ENCODE measurements at places on chromosomes 12 and 14. TPM values are rescaled to one million over a fixed set of nuclear protein-coding genes. Genes with fewer than 3 reads are reported as not detected.
A peak's percentile ranks its signal among the peaks of the same experiment; 100 is the strongest.

- no peak for DNase-seq
- no peaks in the 10 kb centered on the region for H3K4me1 ChIP-seq
Observed at GRCh38 chr12:25146686-25147085, 48.3 kb downstream of the DNAI7 start.

DNA sequence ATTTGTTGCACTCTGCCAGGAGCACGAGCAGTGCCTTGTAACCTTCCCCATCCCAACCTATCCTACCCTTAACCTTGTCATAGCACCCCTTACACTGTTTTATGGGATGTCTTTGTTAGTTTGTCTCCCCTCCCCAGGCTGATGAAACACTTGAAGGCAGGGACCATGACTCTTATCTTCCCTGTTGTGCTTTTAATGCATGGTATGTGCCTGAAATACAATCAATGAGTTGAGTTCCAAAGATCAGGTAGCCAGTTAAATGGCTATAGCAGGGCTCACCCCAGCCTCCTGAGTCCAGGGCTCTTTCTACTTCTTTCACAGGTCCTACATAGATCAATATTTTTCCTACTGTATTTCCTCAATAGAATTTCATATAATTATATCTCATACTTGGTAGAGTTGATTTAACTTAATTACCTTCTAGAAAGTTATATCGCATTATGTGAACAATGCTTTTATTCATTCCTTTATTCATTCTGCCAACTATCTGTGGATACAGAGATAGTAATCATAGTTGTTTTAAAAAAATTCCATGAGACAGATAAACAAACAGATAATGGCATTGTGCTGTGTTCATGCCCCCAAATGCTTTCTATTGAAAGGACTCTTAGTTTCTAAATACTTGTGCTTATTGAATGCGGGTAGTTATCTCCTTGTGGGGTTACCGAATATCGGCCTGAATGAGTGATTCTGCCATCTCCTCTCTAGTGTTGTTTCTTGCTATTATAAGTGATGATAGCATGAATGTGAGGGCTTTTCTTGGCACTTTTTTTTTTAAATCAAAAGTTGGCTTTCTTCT, 347.4 kb downstream of the NPAS3 start:
- no peak for DNase-seq
- H3K27me3 ChIP-seq = no peaks in the 10 kb centered on the region
- H3K4me3 ChIP-seq = no peak overlapping the region
- no peaks in the 10 kb centered on the region for H3K36me3 ChIP-seq
- no peaks in the 10 kb centered on the region for H3K4me1 ChIP-seq

- H3K27ac ChIP-seq = no peak overlapping the region
- DNase-seq = no peak
- H3K27me3 ChIP-seq = no peaks in the 10 kb centered on the region
- H3K36me3 ChIP-seq = no peaks in the 10 kb centered on the region
- no peaks in the 10 kb centered on the region for H3K4me1 ChIP-seq
Observed at GRCh38 chr14:87600240-87600639, 392.7 kb downstream of the GALC start.

GRCh38 chr12:26119391-26119989, 5.3 kb downstream of the BHLHE41 start:
- H3K27me3 ChIP-seq = peaks cover 5% of the 10 kb centered on the region
- H3K36me3 ChIP-seq = no peaks in the 10 kb centered on the region
- DNase-seq = peak; percentile 51
- H3K4me3 ChIP-seq = no peak overlapping the region

DNA sequence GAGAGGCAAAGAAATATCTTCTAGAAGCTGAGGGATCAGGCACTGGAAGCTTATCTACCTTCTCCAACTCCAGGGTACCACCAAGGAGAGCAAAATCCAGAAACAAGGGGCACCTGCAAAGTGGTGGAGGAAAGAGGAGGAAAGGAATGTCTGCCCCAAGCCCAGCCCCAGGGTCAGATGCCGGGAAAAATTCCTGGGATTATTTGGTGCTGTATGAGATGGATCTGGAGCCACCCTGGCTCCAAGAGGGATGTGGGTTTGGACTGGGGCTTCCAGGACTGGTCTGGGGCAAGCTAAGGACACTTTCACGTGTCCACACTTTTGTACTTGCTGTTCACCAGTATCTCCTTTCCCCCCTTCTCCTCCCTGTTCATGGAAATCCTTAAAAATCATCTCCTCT, 69.8 kb downstream of the DPF3 start:
- no peak overlapping the region for H3K4me3 ChIP-seq
- no peaks in the 10 kb centered on the region for H3K27me3 ChIP-seq
- no peak for DNase-seq
- H3K27ac ChIP-seq = no peak overlapping the region
- no peaks in the 10 kb centered on the region for H3K36me3 ChIP-seq

GRCh38 chr12:2895511-2895910, 4.8 kb downstream of the TULP3 start:
- H3K36me3 ChIP-seq = no peaks in the 10 kb centered on the region
- no peak for DNase-seq
- no peak overlapping the region for H3K27ac ChIP-seq

GRCh38 chr14:99971941-99972747, 93.1 kb upstream of the EVL start:
- no peaks in the 10 kb centered on the region for H3K27me3 ChIP-seq
- H3K36me3 ChIP-seq = no peaks in the 10 kb centered on the region
- H3K4me1 ChIP-seq = peaks cover 4% of the 10 kb centered on the region
- no peak for DNase-seq

GRCh38 chr14:36021591-36022320, 154.8 kb downstream of the PTCSC3 start:
- no peaks in the 10 kb centered on the region for H3K4me1 ChIP-seq
- H3K36me3 ChIP-seq = no peaks in the 10 kb centered on the region
- no peak for DNase-seq
- H3K27me3 ChIP-seq = no peaks in the 10 kb centered on the region

- H3K4me1 ChIP-seq = no peaks in the 10 kb centered on the region
- no peaks in the 10 kb centered on the region for H3K27me3 ChIP-seq
- no peaks in the 10 kb centered on the region for H3K36me3 ChIP-seq
- no peak overlapping the region for H3K4me3 ChIP-seq
- DNase-seq = no peak
Observed at GRCh38 chr14:75831952-75832351, 149.8 kb downstream of the TGFB3 start.

- H3K27ac ChIP-seq = no peak overlapping the region
- H3K36me3 ChIP-seq = no peaks in the 10 kb centered on the region
- no peaks in the 10 kb centered on the region for H3K4me1 ChIP-seq
Observed at GRCh38 chr12:785706-786105, 33.3 kb downstream of the WNK1 start.

DNA sequence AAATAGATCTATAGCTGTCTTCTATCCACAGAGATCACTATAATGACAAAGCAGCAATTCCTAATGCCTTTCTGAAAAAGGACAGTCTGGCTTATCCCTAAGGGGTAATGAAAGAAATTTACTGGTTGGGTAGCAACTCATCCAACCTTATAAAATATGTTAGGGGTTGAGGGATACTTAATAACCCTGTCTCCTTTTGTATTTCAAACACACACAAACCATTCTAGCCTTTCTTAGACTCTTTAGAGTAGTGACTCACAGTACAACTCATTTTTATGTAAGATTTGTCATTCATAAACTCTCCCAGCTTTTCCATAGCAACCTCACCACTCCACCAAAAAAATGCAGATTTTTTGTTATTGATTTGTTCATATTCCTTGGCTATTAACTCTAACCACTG, 167.9 kb downstream of the FSCB start:
- no peaks in the 10 kb centered on the region for H3K4me1 ChIP-seq
- no peak for DNase-seq
- no peak overlapping the region for H3K27ac ChIP-seq
- no peak overlapping the region for H3K4me3 ChIP-seq
- no peaks in the 10 kb centered on the region for H3K36me3 ChIP-seq

DNA sequence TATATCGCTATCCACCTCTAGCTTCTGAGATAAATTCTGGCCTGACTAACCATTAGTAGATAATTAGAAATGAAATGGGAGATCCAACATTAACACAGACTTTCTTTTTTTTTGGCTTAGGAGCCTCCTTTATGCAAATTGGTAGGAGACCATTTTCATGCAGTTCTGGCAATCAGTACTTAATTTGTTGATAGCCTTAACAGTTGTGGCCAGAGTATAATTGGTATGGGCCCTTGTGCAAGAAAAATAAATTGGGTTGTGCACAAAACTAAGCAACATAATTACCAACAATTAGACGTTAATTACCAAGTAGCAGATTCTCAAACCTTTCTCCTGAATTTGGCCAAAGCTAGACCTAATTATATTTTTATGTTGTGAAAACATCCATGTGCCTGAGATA, 111.0 kb downstream of the MGAT4C start:
- DNase-seq = no peak
- no peaks in the 10 kb centered on the region for H3K4me1 ChIP-seq
- H3K27ac ChIP-seq = no peak overlapping the region
- no peak overlapping the region for H3K4me3 ChIP-seq
- no peaks in the 10 kb centered on the region for H3K36me3 ChIP-seq
- H3K27me3 ChIP-seq = no peaks in the 10 kb centered on the region

GRCh38 chr12:122886851-122887818, 8.8 kb downstream of the VPS37B start:
- peaks cover 89% of the 10 kb centered on the region for H3K4me1 ChIP-seq
- H3K27ac ChIP-seq = peak overlapping the region; percentile 82
- no peaks in the 10 kb centered on the region for H3K36me3 ChIP-seq
- H3K4me3 ChIP-seq = peak overlapping the region; percentile 53
- H3K27me3 ChIP-seq = no peaks in the 10 kb centered on the region

ADGRD1 gene
- 0.44 TPM for total RNA-seq

CELA1 gene
- total RNA-seq = not detected

HOXC11 gene
- 0.22 TPM for total RNA-seq

OR4E2 gene
- total RNA-seq = not detected

TESPA1 gene
- 0.27 TPM for total RNA-seq

ESRRB gene
- total RNA-seq = 1.9 TPM

ITGA7 gene
- total RNA-seq = 17.8 TPM

PTPRB gene
- 0.17 TPM for total RNA-seq

BDKRB2 gene
- 0.49 TPM for total RNA-seq

MSI1 gene
- 26.0 TPM for total RNA-seq
